Left kidney (tissue), 8 donors: ENCODE measurements at places on chromosomes 5 and 9.

DNA sequence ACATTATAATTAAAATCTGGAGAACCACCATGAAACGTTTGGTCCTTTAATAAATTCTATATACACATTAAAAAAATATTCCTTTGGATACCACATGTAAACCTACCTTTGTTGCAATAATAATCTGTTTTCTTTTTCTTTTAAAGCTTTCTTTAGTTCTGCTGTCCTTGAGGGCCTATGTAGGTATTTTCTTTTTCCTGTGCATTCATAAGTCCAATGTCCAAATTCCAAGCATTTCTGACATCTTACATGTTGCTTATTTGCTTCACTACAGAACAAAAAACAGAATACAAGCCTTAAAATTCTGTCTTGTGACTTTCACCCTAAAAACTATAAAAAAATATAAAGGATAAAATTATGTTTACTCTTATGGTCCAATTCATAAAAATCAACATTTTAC is 19.7 kb downstream of the ZCCHC10 start:
- DNase-seq, result no peak

- peak; percentile 33 for DNase-seq
Observed at GRCh38 chr5:119453040-119453373, 710 bp downstream of the HSD17B4 start.

DNA sequence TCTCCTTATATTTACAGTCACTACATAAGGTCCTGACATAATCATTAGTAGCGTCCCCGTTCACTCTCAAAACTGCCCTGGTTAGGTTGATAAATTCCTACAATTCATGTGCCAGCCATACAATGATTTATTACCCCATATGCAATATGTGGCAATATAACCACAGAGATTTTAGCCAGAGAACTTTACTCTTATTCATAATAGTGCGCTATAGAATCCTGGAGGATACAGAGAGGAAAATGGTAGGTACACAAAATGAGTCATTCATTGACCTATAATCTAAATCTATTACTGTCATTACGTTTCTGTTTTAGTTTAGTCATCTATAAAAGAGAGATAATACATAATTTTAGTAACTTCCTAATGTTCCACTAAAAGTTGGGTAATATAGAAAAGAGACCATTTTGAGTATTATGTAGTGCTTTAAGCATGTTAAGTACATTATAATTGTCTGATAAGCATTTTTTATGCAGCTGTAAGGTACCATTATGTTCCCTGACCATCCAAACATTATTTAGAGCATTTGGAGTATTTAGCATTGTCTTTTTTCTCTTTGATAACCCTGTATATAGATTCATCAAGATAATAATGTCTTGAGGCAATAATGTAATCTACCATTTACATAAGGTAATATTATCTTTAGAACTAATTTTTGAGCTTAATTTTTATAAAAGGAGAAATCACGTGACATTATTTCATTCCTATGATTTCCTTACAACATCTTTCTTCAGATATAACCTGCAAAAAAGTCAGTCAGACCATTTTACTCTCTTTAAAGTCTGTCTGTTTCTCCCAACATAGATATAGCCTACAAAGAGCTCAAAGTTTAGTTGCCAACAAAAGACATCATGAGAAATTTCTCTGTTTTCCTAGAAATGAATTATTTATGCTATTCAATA is 655.5 kb upstream of the ZNF608 start:
- no peak for DNase-seq

DNA sequence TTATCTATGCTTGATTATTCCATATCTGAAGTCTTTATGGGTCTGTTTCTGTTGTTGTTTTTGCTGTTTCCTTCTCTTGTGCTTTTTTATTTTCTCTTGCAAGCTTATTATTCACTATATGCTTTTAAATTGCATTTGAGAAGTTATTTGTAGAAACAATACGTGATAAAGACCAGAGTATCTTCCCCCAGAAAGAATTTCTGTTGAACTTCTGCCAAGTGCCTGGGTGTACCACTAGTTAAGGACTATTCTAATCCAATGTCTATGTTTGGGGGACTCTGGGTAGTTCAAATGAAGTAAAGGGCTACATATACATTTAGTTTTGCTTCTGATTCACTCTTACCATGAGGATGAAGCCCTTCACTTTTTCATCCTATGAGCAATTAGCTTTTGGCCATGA is 54.3 kb downstream of the SLF1 start:
- no peak for DNase-seq

GRCh38 chr5:160363211-160363610 is 7.2 kb downstream of the C1QTNF2 start:
- no peak for DNase-seq

DNA sequence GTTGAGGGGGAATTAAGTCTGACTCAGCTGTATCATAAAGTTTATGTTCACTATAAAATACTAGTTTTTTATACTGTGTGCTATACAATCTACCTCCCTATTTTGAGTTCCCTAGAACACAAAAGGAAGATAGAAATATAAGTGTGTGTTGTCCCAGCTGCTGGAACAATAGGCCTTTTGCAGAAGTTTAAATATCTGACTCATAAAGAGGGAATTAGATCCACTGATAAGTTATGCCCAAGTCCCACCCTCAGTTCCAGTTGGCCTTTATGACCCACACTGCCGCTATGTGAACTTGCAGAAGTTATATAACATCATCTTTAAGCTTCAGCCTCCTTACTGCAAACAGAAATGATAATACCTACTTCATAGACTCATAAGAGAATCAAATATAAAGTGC is 88.5 kb upstream of the DAB2 start:
- DNase-seq, result no peak

- no peak for DNase-seq
Observed at GRCh38 chr5:141516672-141517025, 27.8 kb downstream of the PCDHGC5 start.

- peak; percentile 19 for DNase-seq
Observed at GRCh38 chr5:38257308-38258041, 884 bp upstream of the EGFLAM start.

DNA sequence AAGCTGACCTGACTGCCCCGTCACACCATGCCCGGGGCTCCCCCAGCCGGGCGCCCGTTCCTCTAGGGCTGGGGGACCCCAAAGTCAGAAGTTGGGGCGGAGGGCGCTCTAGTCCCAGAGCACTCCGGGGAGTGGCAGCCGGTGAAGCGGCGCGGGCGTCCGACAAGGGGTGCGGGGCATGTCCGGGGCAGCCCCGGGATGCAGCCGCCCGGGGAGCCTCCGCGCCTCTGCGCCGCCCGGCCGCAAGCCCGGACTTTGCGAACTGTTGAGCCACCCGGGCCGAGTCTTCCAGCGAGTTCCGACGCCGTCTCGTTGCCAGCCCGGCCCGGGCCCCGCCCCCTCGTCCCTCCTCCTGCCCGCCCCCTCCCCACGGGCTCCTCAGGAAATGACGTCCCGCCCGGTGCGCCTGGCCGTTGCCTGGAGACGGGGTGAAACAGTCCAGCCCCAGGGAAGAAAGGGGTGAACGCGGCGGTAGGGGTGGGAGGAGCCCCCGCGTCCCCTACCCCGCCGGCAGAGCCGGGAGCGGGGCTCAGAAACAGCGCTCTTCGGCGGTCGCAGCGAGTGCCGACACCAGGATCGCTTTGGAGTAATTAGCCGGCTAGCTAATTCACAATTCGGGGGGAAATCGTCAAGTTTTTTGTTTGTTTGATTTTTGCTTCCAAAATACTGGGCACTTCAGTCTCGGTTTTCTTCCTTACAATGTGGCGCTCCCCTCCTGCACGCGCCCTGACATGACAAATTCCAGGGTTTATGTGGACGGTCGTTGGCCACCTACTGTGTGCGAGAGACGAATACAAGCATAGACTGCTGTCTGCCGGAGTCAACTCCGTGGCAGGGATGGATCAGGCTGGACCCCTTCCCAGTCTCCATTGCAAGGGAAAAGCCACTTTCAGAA is at the start of gene WHRN:
Gene WHRN (minus strand): TSS at position 287 of the 895 bp plus-strand sequence. CDS start 672 bp downstream, outside the sequence.
- peak; percentile 91 for DNase-seq

DNA sequence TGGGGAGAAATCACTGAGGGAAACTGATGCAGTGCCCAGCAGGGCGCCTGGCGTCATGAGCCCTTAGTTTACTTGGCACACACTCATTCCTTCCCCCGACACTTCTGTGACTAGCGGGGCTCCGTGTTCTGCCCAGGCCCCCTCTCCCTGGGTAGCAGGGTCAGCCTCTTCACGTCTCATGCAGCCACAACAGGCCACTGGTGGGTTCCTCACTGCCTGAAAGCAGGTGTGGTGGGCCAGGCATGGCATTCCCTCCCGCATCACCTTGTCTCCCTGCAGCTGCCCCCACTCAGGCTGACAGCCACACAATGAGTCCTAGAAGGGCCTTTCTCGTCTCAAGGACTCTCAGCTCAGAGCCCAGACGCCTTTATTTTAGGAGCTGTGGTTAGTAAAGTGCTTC is 51.1 kb upstream of the CPLX2 start:
- DNase-seq, result no peak

DNA sequence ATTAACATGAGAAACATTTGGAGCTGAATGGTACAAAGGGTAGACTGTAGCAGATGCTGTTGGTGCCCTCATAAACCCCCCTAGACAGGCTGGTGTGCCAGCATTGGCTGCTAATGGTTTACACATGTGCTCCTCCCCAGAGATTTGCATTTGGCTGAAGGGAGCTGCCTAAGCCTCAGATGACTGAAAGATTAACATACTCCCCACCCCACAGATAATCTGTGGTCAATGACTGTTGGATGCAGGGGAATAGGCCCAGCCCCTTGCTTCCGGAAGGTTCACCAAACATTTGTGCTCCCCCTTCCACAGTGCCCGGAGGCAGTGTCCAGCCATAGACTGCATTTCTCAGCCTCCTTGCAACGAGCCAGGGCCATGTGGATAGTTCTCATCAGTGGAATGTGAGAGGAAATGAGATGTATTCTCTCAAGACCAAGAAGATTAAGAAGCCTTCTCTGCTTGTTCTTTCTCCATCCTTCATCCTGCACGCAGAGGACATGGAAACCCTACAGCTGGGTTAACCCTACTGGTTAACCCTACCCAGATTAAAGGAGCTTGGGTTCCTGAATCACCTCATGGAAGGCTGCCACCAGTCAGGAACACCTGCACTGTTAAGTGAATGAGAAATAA is 79.6 kb downstream of the PHAX start:
- DNase-seq, result no peak

- no peak for DNase-seq
Observed at GRCh38 chr9:134040781-134041648, 15.7 kb downstream of the BRD3OS start.

DNA sequence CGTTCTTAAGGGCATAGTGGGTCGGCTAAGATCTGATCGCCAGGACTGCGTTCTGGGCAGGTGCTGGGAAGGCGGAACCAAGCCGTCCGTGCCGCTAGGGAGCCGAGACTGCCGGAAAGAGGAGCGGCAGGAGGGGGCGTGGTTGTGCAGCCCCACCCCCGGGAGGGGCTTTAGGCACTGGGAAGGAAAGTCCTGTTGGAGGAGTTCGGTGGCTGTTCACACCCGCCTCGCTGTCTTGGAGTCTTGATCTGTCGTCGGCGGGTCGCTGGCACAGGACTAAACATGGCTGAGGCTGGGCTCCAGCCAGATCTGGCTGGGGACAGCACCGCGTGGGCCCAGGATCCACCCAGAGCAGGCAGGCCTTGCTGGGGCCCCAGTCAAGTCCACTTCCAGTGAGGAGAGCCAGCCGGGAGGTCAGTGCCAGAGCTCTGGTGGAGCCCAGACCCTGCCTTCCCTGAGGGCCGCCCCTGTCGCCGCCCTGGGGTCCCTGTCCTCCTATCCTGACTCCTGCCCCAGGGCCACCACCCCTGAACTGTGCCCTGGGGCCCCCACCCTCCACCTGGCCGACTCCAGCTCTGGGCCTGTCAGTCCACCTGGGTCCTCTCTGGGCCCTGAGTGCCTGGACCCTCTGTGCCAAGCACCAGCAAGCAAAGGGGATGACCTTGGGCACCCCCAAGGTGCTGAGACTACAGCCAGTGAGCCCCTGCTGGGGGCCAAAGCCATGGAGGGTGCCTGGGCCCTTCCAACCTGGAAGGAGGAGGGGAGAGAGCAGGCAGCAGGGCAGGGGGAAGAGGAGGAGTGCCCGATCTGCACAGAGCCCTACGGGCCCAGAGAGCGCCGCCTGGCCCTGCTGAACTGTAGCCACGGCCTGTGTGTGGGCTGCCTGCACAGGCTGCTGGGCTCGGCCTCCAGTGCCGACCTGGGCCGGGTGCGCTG is 4.5 kb downstream of the RNF208 start:
- DNase-seq, result no peak

- DNase-seq, result no peak
Observed at GRCh38 chr9:93648836-93649235, 72.5 kb downstream of the PHF2 start.

DNA sequence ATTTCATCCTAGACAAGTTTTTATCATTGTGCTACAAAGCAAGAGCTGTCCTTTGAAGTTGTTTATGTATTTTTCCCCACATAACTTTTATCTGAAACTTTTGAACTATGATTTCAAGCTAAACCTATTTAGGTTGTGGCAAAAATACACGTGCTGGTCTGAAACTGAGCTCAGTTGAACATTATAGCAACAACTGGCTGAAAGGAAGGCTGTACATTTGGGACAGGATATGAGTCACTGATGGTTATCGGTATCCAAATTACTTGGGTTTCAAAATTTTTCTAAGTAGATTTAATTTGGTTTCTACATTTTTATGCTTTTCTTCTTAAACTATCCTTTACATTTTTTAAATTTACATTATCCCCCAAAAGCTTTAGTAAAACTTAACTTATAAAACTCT is 627.3 kb upstream of the NUDT12 start:
- no peak for DNase-seq

DNA sequence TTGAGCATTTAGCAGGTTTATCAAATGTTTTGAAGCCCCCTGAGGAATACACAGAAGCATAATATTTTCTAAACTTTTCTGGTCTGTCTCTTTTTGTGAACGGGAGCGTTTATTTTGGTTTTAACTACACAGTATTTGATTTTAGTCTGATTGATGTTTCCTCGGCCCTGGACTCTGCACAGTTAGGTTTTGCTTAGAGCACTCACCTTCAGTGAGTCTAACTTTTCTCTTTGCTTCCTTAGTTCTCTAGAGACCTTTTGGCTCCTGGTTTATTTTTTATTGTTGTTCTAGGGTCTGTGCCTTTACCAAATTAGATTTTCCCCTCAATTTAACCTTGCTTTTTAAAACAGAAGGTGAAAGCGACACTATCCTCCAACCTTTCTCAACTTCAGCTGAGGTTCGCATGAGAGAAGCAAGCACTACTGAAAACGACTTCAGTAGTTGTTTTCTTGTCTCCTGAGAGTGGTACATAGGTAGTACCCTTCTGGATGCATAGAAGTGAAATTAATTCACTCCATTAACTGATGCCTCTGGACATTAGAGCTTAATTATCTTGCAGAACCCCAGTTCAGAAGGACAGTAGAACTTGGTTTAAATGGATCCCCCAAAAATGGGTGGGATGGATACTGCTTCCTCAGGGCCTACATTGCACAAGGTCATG is 166.7 kb upstream of the ELL2 start:
- DNase-seq, result no peak
